ENCODE measurements at places on chromosomes 5 and 9.

- DNase-seq: no peak
Measured at GRCh38 chr5:76363352-76364225, 39.5 kb upstream of the IQGAP2 start.

DNA sequence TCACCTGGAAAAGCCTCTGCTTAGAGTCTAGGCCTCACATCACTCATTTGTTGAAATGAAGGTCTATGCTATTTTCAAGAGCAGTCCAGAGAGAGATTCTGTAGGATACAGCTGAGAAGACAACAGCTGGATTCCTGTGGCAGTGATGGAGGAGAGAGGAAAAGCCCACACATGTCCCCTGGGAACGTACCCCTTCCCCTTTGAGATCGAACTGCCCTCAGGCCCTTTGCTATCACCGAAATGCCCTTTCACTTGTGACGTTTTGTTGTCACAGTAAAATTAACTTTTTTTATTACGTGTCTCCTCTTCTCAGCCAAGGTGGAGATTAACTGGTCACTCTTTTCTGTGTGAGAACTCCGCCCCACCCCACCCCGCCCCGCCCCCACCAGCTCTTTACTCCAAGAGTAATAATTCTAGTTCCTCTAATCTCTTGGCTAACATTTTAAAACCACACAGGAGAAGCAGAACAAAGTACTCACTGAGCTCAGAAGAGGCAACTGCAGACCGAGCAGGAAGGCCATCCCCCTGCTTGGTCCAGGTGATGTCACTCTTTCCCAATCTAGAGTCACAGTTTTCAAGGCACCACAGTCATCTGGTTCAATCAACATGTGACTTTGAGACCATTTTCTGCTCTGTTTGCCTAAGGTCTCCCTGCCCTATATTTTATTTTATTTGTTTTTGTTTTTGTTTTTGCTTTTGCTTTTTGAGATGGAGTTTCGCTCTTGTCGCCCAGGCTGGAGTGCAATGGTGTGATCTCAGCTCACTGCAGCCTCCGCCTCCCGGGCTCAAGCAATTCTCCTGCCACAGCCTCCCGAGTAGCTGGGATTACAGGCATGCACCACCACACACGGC, 105.6 kb downstream of the SUSD1 start:
- DNase-seq: no peak

- no peak for DNase-seq
Measured at GRCh38 chr9:14533867-14534640, 159.2 kb downstream of the ZDHHC21 start.

GRCh38 chr5:128213340-128213739, 129.8 kb downstream of the SLC12A2 start:
- DNase-seq: no peak

DNA sequence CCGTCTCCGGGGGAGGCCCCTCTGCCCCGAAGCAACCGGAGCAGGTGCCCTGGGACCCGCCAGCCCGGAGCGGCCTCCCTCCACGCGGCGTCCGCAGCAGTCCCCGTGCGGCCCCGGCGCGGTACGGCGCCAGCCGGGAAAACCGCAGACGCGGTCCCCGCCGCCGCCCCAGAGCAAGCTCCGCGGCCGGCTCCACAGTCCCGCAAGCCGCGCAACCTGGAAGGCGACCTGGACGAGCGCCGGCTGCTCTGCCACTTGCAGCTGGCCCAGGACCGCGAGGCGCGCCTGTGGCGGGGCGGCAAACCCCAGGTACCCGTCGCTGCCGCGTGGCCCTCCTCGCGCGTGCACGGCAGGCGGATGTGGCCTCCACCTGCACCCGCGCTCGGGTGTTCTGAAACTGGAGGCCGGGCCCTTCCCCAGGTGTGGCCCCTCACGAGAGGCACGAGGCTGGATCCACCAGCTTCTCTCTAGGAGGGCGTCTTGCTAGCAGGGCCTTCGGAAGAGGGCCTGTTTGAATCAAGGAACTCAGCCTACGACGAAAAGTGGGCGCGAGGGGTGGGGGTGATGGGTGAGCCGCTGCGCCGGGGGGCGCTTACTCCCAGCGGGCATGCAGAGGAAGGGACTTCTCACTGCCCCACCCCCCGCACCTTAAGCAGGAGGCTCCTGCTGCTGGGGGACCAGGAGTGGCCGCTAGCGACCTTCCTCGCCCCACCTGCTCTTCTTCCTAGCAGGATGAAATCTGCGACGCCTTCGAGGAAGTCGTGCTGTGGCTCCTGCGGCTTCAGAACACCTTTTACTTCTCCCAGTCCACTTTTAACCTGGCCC, 602 bp downstream of the CCNI2 start:
- DNase-seq: no peak

- DNase-seq: no peak
Measured at GRCh38 chr9:124350494-124351263, 64.6 kb downstream of the PSMB7 start.

Measured in brain pericyte (primary cell).